ENCODE measurements at places on chromosomes 11 and 22.

DNA sequence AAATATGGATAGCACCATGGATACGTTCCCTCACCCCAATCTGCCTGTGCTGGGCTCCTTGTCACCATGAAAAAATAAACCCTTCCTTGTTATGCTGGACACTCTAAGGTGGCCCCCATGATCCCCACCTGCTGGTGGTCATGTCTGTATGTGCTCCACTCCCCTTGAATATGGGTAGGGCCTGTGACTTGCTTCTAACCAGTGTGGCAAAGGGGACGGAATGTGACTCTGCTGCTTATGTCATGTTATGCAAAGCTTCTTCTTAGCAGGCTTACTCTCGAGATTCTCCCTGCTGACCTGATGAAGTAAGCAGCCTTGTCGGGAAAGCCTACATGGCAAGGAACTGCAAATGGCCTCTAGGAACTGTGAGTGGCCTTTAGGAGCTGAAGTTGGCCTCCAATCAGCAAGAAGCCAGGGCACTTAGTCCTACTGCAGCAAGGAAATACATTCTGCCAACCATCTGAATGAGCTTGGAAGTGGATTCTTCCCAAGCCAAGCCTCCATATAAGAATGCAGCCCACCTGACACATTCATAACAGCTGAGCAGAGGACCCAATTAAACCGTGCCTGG lies 159.9 kb downstream of the CCDC34 start:
- no peak for DNase-seq

DNA sequence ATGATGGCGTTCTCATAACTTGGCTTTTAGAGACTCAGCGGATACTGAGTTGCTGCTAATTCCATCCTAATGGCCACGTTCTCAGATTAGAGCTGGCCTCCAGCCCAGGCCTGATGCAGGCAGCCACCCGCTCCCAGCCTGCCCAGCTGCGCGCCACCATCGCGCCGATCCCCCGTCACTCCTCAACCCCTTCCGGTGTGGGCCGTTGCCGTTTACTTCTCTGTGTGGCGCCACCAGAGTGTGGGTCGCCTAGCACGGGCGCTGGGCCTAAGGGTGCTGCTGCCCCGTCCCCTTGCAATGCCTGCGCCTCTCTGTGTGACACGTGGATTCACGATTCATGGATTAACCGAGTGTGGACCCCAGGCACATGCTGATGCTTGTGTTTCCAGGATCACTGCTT lies 1116.0 kb downstream of the BRD1 start:
- no peak for DNase-seq

GRCh38 chr11:102603091-102603490 lies 22.0 kb downstream of the MMP20 start:
- no peak for DNase-seq

- no peak for DNase-seq
These were observed 6.0 kb downstream of the UCP2 start for GRCh38 chr11:73976451-73977151.

DNA sequence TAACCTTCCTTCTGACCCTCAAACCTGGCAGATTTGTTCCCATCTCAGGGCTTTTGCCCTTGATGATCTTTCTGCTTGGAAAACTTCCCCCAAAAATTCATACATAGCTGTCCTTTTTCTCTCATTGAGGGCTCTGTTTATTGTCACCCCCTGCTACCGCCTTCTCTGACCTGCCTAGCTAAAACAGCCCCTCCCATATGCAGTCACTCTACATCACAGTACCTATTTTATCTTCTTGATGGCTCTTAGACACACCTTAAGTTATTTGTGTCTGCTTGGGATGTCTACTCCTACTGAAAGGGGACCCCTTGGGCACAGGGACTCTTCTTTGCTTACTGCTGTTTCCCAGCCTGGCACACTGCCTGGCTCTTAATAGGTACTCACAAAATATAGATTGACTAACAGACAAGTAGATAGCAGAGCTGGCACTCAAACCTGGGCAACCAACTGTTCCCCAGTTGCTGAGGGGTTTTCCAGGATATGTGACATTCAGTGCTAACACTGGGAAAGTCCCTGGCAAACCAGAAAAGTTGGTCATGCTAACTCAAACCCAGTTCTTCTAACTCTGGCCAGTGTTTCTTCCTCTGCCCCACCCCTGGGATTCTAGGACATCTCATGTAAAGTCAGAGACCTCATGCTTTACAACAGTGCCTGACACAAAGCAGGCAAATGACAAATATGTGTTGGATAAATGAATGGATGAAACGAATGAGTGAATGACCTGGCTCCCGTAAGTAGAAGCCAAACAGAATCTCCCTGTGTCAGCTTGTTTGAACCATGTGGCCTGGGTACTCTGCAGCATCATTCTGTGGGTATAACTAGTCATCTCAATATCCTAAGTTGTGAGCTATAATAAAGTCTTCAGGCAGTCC lies 19.8 kb upstream of the FJX1 start:
- DNase-seq, result no peak

DNA sequence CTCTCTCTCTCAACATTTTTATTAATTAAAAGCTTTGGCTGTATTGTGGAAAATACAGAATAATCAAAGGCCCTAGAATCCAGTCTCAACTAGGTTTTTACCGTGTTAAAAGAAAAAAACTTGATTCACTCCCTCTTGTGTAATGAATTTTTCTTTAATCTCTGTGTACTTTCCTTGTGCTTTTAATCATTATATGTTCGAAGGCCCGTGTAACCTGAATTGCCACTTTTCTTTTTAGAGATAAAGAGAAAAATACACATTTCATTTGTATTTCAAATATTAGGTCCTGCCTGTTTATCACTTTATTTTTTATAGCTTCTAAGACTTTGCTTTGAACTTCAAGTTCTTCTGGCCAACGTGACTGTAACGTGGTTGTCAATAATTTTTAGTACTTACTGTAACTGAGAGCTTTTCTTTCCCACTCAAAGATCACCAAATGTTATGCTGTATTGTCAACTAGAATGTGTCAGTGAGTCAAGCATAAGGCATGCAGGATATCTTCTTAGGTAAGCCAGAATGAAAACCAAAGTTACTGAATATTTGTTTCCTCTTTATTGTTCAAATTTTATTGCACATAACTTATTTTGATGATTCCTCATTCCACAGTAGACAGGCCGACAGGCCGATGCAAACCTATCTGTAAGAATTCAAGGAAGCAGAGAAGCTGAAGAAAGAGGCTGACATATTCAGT lies 23.3 kb upstream of the FAR1 start:
- no peak for DNase-seq

DNA sequence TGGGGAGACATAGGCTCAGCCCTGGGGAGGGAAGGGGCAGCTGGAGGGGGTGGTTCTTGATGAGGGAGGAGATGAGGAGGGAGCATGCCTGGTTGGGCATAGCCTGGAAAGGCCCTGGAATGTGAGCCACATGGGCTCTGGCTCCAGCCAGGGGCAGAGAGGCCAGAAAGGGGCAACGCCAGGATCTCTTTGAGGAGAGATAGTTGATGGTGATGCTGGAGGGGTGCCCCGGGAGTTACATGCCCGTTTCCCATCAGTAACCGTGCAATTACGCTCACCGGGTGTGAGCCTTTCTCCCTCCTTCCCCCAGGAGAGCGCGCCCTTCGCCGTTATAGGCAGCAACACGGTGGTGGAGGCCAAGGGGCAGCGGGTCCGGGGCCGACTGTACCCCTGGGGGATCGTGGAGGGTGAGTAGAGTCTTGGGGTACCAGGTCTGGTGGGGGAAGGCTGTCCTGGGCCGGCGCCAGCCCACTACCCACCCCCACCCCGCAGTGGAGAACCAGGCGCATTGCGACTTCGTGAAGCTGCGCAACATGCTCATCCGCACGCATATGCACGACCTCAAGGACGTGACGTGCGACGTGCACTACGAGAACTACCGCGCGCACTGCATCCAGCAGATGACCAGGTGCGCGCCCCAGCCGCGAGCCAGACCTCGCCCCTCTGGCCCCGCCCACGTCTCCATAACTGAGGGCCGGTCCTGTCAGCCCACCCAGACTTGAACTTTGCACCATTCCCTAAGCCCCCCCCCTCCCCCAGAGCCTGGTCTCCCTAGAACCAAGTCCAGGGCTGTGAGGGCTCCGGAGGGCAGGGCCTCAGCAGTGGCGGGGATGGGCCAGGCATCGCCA lies 1.8 kb upstream of the GP1BB start:
- no peak for DNase-seq

- no peak for DNase-seq
These were observed 28.0 kb downstream of the YAP1 start for GRCh38 chr11:102138223-102138622.

DNA sequence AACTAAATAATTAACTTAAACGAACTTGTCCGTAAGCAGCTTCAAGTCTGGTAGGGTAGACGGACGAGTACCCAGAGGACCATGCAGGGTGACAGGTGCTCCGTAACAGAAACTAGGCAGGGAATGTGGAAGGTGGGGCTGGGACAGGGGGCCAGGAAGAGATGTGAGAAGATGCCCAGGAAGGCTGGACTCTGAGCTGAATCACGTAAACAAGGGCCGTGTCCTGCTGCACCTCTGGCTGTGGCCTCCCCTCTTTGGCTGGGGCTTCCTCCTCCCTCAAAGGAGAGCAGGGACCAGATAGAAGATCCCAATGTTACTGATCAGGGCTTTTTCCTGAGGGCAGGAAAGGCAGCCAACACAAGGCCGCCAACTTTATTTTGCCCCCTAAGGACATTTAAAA lies 47.9 kb downstream of the PACSIN2 start:
- no peak for DNase-seq

GRCh38 chr11:121369366-121369765 lies 76.8 kb downstream of the SC5D start:
- DNase-seq, result no peak

GRCh38 chr11:6621711-6622211 lies 2.5 kb upstream of the TPP1 start:
- DNase-seq, result no peak

DNA sequence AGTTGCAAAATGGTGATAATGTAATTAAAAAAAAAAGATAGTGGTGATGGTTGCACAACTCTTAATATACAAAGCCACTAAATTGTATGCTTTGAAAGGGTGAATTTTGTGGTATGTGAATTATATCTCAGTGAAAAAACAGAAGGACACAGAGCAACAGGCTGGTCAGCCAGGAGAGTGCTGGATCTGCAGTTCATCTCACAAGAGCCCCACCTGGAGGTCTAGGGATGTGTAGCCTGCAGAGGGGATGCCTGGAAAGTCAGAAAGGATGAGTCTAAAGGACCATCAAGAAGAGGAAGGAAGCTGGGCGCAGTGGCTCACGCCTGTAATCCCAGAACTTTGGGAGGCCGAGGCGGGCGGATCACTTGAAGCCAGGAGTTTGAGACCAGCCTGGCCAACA lies 9.0 kb downstream of the POLR3H start:
- DNase-seq, result no peak

- no peak for DNase-seq
These were observed 612 bp downstream of the ASPHD2 start for GRCh38 chr22:26429458-26430286.

DNA sequence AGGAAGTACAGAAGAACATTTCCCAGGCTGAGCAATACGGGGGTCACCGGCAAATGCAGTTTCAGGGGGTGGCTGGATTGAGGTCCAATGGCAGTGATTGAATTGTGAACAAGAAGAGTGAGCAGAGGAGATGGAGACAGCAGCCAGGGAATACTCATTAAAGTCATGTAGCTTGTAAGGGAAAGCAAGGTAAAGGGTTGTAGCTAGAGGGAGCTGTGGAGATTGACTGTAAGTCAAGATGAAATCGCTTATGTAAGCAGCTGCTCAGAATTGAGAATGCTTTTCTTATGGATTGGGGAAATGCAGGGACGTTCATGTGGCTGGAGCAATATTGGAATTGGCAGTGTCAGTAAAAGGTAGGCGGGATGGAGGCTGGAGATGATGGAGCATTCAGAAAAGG lies 111.4 kb upstream of the TBCEL start:
- DNase-seq, result no peak

- no peak for DNase-seq
These were observed 418 bp downstream of the ACO2 start for GRCh38 chr22:41469218-41469851.

DNA sequence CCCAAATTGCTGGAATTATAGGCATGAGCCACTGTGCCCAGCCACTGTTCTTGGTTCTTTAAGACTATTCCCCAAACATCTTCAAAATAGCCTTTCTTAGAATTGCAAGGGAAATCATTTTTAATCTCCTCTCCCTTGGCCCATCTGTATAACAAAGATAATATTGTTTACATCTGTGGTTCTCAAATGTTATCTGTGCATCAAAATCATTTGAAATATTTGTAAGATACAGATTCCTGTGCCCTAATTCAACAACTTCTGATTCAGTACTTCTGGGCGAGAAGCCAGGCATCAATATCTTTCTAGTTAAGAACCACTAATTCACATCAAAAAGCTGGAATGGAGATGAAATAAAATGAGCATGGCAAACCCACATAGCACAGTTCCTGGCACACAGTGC lies 83.0 kb downstream of the TMPRSS5 start:
- no peak for DNase-seq

GRCh38 chr11:35304386-35304775 lies 115.0 kb downstream of the SLC1A2 start:
- peak; percentile 26 for DNase-seq

DNA sequence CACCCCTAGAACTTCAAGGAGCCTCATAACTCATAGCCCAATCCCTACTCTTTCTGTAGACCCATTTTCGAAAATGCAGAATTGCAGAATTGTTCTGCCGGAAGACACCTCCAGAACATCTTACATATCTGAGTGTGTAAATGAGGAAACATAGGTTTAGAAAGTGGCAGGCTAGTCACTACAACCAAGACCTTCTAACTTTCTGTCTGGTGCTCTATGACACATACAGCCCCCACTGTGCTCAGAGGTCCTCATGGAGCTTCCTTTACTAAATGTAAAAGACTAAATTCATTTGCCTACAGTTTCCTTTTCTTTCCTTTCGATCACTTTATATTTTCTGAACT lies 132.1 kb upstream of the DDI1 start:
- DNase-seq, result no peak

DNA sequence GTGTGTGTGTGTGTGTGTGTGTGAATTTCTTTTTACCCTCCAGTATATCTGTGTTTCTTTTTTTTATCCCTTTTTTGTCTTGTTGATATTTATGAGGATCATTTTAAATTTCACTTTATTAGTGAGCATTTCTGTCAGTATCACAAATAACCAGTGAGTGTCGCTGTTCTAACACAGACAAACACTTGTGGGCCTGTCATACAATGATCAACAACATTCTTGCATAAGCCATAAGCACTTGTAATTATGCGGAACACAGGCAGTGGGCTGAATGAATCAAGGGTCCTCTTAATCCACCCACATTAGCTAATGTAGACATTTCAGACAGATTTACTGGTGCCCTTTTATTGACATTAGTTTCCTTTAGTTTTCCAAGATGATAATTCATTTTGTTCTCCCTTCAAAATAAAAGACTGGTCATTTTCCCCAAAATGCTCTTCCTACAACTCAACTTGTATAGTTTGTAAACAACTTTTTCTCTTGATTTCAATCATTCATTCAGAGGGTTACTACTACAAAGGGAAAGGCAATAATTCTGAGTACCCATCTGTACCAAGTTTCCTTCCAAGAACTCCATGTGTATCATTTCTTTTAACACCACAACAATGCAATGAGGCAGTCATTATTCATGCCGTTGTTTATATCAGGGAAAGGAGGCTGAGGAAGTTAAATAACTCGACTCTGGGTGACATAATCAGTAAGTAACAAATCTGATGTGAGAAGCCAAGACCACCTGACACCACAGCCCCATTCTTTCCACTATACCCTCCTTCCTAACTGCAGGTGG lies 34.5 kb upstream of the ANO3 start:
- no peak for DNase-seq

GRCh38 chr11:65414776-65415498 lies 7.7 kb upstream of the NEAT1 start:
- DNase-seq, result no peak

- DNase-seq, result no peak
These were observed 44.9 kb upstream of the EIF3D start for GRCh38 chr22:36573815-36574363.

- no peak for DNase-seq
These were observed 26.3 kb upstream of the ISX start for GRCh38 chr22:35039625-35040024.
